ENCODE measurements at places on chromosomes 2 and 18.

DNA sequence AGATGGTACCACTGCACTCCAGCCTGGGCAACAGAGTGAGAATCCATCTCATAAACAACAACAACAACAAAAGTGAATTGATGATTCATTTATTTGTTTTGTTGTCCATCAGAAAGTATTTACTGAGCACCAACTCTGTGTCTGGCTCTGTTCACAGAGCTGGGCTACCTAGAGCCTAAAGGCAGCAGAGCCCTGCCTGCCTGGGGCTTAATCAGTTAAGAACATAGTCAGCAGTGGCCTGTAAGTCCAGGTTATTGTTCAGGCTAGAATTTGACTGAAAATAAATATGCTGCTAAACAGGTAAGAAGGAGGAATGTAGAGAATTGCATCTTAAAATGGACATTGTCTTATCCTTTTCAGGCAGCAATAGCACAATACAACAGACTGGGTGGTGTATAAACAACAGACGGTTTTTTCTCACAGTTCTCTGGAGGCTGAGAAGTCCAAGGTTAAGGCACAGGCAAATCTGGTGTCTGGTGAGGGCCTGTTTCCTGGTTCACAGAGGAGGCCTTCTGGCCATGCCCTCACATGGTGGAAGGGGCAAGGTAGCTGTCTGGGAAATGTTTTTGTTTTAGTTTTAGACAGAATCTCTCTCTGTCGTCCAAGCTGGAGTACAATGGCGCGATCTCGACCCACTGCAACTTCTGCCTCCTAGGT is 22.2 kb upstream of the ARL4C start:
- DNase-seq: no peak

- DNase-seq: peak; percentile 75
Observed at GRCh38 chr2:98385050-98385699, 38.9 kb downstream of the CNGA3 start.

DNA sequence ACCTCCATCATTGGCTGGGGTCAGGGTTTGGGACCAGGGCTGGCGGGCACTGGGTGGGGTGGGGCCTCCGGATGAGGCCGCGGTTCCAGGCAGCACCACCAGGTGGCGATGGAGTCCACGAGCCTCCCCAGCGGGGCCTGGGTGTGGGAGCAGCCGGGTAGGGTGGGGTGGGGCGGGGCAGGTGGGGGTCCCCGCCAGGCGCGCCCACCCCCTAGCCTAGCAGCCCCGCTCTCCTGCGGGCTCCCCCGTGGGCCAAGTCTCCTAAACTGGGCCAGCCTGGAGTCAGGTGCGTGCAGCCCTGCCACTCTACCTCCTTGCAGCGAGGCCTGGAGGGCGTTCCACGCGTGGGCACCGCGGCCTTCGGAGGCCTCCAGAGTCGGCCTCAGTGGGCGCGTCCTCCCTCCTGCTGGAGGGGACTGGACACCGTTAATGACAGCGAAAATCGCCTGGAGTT is 187.5 kb downstream of the TWIST2 start:
- no peak for DNase-seq

- DNase-seq: peak; percentile 11
Observed at GRCh38 chr18:21777814-21778213, 37.2 kb downstream of the MIB1 start.

GRCh38 chr2:241686324-241686649 is 328 bp downstream of the DTYMK start:
- no peak for DNase-seq

- no peak for DNase-seq
Observed at GRCh38 chr2:64951306-64951953, 37.8 kb upstream of the SLC1A4 start.

DNA sequence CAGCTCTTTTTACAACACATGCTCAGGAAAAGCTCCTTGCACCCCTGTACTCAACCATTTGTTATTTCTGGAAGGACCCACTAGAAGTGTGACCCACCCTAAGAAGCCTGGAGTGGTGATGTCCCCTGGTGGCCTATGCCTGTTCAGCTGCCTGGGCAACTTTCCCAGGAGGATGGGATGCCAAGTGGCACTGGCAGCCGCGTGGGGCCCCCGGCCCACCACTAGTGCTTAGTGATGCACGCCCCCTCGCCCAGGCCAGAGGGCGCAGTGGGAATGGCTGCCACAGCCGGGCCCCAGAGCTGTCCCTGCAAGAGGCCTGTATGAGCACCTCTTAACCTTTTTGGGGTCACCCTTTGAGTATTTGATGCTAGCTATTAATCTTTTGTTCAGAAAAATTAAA is 18.1 kb downstream of the IMPA2 start:
- DNase-seq: no peak

- DNase-seq: no peak
Observed at GRCh38 chr2:135657806-135658582, 83.7 kb upstream of the UBXN4 start.

DNA sequence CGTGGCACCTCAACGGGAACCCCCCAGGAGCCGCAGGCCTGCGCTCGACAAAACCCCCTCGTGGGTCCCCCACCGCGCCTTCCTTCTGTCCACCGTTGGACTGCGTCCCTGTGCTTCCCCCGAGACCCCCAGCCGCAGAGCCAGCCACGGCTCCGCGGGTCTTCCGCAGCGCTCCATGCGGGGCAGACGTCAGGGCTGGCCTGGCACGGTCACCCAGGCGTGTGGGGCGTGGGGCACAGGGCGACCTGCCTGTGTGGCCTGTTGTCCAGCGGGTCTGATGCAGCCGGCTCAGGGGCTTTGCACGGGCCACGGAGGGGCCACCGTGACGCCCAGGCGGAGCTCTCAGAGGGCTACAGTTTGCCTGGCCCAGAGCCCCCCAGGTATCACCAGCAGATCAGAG is 11.0 kb downstream of the NFATC1 start:
- no peak for DNase-seq

GRCh38 chr2:29014811-29015421 is 33.8 kb downstream of the TOGARAM2 start:
- DNase-seq: no peak

- DNase-seq: no peak
Observed at GRCh38 chr2:98508709-98509066, 64.0 kb downstream of the INPP4A start.

GRCh38 chr18:60389314-60389713 is 16.7 kb upstream of the MC4R start:
- DNase-seq: peak; percentile 17

- DNase-seq: no peak
Observed at GRCh38 chr18:31774477-31774785, 13.8 kb upstream of the SLC25A52 start.

GRCh38 chr18:39403121-39403520 is 1837.5 kb upstream of the CELF4 start:
- peak; percentile 34 for DNase-seq

GRCh38 chr18:54616220-54616848 is 25.3 kb downstream of the DYNAP start:
- DNase-seq: no peak

GRCh38 chr18:78871618-78872017 is 108.0 kb upstream of the SALL3 start:
- no peak for DNase-seq

DNA sequence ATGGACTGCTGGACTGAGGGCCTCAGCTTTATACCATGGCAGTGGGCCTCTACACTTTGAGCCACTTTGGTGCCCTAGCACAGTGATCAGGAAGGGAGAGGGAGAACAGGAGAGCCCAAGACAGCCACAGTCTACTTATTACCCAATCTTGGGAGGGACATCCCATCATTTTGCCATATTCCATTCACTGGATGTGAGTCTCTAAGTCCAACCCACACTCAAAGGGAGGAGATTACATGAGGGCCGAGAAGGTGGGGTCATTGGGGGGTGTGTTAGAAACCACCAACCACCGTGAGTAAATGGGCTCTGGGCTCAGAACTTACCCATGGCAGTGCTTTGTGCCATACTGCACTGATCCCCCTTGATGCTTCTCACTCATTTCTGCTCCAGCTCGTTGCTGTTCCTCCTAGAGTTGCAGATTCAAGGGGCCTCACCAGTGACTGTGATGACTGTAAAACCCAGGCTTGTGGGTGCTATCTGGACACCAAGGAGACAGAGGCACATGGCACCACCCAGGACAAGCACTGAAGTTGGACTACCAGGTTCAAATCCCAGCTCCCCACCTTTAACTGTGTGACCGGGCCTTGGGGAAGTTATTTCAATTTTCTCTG is 97.6 kb upstream of the RAB6C start:
- no peak for DNase-seq

DNA sequence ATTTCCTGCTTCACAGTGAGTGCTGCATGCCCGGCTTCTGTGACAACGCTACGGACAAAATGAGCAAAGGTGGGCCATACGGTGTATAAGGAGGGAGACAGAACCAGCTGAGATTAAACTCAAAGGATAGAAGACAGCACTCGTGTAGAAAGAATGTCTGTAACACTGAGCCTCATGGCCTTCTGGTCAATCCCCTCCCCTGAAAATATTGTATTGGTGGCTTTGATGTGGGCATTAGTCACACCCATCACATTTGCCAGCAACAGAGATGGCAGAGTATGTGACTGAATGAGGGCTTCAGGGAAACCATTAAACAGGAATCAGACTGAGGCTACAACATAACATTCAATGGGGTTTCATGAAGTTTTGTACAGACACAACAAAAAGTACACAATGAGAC is 287.8 kb upstream of the CCDC68 start:
- no peak for DNase-seq

DNA sequence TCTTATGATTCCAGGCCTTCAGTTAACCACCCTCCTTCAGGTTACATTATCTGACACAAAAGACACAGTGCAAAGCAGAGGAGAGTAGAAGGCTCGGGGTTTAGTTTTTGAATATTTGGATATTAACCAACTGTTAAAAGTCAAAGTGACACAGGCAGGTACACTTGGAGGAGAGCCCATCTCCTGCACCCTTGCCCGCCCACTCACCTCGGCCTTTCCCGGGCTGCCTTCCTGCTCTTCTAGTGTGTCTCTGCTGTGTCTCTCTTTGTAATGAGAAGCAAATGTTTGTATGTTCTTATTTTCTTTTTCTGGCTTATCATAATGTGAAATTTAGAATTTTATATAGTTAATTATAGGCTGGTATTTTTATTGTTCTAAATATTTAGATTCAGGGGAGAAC is 35.1 kb downstream of the ZNF236 start:
- no peak for DNase-seq

- DNase-seq: no peak
Observed at GRCh38 chr2:224579411-224579810, 5.8 kb downstream of the CUL3 start.

- no peak for DNase-seq
Observed at GRCh38 chr2:18889565-18890332, 300.4 kb upstream of the NT5C1B start.

GRCh38 chr18:2891526-2892431 is 45.0 kb downstream of the EMILIN2 start:
- DNase-seq: no peak

DNA sequence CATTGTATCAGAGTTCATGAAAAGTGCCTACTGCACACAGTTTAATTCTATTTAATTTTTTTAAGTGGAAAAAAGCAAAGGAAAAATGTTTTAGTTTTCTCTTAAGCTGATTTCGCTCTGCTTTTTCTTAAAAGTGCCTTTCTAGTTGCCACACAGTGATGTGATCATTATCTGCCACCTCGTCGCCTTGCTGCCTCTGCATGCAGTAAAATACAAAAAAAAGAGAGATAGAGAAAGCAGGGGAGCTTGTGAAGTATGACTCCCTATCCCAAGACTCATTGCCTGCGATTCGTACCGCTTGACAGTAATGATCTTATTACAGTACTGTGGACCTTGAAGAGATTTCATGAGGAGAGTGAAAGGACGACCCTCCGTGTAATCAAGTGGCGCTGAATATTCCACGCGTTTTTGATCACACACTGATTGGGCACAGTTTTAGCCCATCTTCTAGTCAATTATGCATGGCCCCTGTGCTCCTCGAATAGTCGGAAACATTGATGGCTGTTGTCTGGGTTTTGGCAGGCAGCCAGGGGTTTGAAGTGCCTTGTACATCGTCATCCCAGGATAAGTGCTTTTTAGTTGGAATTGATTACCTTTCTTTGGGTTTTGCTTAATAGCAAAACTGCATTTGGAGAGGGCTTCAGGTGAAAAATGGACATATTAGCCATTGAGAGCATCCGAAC is 188.3 kb downstream of the GBX2 start:
- DNase-seq: no peak

- DNase-seq: no peak
Observed at GRCh38 chr2:20882466-20883170, 59.7 kb upstream of the LDAH start.

- peak; percentile 26 for DNase-seq
Observed at GRCh38 chr18:56861244-56861643, 210.1 kb downstream of the WDR7 start.

- DNase-seq: no peak
Observed at GRCh38 chr2:24352664-24353063, 7.7 kb downstream of the ITSN2 start.

GRCh38 chr2:127170021-127170420 is 50.1 kb downstream of the CYP27C1 start:
- no peak for DNase-seq

- peak; percentile 50 for DNase-seq
Observed at GRCh38 chr18:63207143-63207790, 112.3 kb downstream of the BCL2 start.

GRCh38 chr18:69557282-69557681 is 156.6 kb downstream of the DOK6 start:
- peak; percentile 20 for DNase-seq

DNA sequence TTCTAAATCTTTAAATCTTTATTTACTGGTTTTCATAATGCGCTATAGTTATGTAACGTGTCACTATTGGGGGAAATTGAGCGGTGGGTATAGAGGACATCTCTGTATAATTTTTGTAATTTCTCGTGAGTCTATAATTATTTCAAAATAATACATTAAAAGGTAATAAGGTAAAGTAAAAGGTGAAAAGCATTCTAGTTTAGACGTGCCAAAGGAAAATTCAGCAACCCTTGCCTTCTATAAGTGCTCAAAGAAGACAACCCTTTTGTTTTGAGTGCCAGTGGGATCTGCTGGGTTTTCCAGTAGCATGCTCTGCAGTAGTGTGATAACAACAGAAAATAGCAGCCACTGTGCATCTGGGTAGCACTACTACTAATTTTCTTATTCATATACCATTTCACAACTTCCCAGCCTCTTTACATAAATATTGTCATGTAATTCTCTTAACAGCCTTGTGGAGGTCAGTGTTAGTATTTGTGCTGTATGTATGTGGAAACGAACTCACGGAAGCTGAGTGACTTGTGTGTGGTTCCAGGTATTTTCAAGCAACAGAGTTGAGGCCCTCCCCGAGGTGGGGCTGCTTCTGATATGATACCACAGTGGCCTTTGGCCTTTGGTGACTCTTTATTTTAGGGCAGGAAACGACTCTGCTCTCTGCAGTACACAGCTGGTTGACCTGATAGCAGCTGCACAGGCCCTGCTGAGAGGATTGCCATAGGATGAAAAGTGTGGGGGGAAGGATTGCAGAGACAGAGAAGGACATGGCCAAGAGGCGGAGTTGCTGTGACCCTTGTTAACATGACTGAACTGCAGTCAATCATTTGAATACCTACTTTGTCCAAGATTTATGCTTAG is 104.5 kb downstream of the TDRD15 start:
- no peak for DNase-seq

DNA sequence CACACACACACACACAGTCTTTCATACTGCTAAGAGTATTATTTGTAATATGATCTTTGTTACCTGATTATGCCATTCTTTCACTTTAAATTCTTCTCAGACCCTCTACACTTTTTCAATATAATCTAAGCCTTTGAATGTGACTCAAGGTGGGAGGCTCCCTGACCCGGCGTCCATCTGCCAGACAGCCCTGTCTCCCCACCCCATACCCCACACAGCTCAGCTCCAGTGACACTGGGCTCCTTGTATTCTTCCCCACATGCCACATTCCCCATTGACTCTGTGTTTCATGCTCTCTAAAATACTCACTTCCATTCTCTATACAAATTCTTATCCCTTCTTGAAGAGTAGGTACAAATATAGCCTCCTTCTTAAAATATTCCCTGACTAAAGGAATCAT is 442.2 kb downstream of the TGIF1 start:
- DNase-seq: no peak

GRCh38 chr2:95036596-95037383 is 11.3 kb downstream of the MAL start:
- DNase-seq: peak; percentile 50
